Astrocyte of the cerebellum (primary cell): ENCODE measurements at places on chromosomes 6 and 20.

DNA sequence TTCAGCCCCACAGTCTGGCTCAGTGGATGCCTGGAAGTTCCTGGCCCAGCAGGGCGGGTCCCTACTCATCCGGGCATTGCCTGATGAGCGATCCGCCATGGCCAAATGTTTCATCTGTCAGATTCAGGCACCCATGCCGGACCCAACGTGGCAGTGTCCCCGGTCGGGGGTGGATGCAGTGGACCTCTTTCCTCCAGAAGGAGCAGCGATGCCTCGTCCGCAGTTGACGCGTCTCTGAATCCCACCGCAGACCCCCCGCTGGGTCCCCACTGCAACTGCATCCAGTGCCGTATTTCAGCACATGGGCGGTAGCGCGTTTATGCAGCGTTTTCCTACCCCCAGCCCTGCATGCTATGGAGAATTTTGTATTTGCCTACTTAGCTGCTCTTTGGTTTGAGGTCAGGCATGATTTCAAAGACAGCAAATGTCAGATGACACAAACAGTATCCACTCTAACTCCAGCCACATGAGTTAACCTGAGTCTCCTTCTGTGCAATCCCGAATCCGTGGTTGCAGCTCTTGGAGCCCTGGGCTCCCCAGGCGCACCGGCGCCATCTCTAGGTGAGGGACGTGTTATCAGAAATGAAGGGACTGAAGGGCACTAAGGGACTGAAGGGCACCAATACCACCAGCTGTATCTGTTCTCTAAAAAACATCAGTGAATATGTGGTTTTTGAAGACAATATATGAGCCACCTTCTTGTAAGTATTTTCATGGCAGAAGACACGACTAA lies 72.6 kb upstream of the THBS2 start:
- no peak for DNase-seq

DNA sequence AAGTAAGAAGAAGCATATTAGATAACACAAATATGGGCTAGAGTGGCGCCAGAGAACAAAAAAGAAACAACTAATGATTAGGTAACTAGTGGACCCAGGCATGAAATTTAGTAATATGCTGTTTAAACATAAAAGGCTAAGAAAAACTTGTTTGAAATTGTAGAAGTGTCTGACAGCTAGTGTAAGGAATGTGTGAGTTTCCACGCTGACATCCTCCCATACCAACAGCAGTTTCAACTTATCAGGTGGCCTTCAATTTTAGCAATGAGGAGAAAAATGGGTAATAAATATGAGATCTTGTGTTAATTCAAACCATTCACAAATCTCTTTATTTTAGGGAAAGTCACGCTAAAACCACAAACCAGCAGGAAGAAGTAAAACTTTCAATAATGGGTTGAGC lies 440.2 kb upstream of the FLRT3 start:
- no peak for DNase-seq

GRCh38 chr6:5537967-5538366 lies 276.7 kb downstream of the FARS2 start:
- no peak for DNase-seq

- DNase-seq = peak; percentile 4
Measured at GRCh38 chr20:3744806-3745685, 12.6 kb downstream of the HSPA12B start.

- peak; percentile 54 for DNase-seq
Measured at GRCh38 chr6:125310994-125311649, 9.4 kb upstream of the HDDC2 start.

GRCh38 chr6:11380969-11381744 lies 148.7 kb upstream of the NEDD9 start:
- DNase-seq = peak; percentile 93
